Right lobe of liver (tissue), 6 donors: ENCODE measurements at places on chromosomes 6 and 20. TPM values are rescaled to one million over a fixed set of nuclear protein-coding genes. Genes with fewer than 3 reads are reported as not detected.

DNA sequence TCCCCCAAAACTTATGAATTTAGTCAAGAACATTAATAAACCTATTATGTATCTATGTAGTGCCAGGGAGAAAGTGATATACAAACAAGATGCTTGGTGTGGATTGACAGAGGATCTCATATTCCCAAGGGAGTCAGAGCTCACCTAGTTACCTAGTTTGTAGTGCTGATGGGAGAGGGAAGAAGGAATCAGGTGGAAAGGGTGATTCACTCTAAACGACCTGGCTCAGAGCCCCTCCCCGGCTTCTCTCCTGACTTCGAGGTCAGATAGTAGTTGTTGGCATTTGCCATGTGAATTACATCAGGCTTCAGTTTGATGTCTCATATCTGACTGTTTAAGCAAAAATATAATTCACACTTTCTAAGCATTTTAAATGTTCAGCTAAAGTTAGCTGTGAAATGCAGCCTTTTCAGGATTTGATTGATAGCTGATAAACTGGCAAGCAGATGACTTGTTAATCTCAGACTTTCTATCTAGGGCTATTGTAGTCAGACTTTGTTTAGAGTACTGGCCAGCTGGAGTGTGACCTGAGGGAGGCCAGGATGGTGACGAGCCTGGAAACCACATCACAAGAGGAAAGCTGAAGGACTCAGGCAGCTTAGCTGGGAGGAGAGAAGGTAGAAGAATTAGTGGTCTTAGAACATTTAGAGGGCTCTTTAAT is 123.7 kb downstream of the AKAP7 start:
- H3K27me3 ChIP-seq, result no peaks in the 10 kb centered on the region
- H3K4me1 ChIP-seq, result no peaks in the 10 kb centered on the region
- no peak overlapping the region for H3K27ac ChIP-seq
- no peaks in the 10 kb centered on the region for H3K36me3 ChIP-seq
- no peak for DNase-seq
- no peak overlapping the region for H3K4me3 ChIP-seq

DNA sequence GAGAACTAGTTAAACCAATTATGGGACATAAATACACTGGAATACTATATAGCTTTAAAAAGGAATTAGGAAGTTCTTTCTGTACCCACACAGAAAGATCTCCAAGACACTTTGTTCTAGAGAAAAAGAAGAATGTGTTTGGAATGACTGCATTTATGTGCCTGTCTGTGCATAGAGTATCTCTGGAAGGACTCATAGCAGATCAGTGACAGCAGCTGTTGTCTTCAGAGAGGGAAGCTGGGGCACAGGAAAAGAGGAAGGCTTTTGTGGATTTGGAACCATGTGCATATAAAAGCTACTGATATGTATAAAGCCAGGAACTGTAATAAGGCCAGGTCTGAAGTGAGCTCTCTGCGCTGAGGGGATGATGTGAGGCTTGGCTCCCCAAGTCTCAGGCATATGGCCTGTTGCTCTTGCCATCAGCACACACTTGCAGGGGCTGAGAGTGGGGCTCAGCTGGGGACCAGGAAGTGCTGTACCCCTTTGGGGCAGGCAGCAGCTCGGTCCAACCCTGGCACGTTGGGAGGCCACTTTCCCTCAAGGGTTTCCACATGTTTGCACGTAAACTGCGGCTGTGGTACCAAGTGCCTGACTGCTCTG is 31.8 kb upstream of the CCDC167 start:
- H3K4me3 ChIP-seq, result no peak overlapping the region
- no peaks in the 10 kb centered on the region for H3K36me3 ChIP-seq
- no peaks in the 10 kb centered on the region for H3K4me1 ChIP-seq
- H3K27me3 ChIP-seq, result no peaks in the 10 kb centered on the region
- DNase-seq, result no peak
- H3K27ac ChIP-seq, result no peak overlapping the region

DNA sequence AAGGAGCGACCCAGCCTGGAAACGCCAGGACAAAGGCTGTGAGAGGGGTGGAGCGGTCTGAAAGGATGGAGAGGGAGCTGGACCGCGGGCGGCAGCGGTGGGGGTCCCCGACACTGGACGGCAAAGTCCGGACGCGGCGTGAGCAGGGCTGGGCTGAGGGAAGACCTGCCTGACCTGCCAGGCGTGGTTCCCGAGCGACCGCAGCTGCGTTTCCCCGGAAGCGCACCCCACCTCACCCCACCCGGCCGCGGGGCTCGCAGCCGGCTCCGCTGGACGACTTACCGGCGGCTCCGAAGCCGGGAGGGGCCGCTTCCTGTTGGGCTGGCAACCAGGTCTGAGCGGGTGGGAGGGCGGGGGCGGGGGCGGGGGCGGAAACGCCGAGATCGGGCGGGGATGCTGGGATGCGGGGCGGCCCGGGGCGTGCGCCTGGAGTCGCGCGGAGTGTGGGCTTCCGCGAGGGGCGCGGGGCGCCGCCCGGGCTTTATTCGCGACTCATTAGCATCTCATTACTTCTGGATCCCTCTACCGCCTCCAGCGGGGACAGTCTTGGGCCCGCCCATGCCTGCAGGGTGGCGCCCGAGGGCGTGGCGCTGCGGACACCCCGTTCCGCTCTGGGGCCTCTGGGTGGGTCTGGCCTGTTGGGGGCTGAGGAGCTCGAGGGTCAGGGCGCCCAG is at the start of gene MICAL1:
TSS of gene MICAL1 (minus strand) at position 336 of the 674 bp plus-strand sequence. CDS start 1,576 bp downstream, outside the sequence.
- peaks cover 7% of the 10 kb centered on the region for H3K4me1 ChIP-seq
- DNase-seq, result peak; percentile 76
- peak within 1 kb of the TSS; percentile 70 for H3K4me3 ChIP-seq

PRDM1 gene
- total RNA-seq, result 1.0 TPM

FERMT1 gene
- total RNA-seq, result 0.15 TPM

DNA sequence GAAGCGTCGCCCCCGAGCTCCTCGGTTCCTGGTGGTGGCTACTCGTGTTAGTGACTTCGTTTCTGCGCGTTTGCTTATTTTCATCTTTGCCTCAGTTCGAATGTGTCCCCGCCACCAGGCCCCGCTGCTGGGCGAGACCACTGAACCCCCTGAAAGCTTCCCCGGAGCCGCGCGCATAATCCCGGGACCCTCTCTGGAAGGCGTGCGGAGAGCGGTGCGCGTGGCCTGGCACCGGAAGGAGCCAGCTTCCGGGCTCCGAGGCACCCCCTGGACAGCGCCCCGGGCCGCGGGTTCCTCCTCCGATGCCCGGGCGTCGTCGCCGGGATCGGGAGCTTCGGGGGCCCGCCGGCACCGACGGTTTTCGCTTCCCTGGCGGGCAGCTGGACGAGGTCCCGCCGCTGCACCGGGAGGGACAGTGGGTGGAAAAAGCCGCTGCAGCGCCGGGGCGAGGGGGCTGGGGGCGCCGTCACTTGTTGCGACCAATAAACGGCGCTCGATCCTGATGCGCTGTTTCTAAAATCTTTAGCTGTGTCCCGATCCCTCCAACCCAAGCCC is 643 bp upstream of the SLC35D3 start:
- peaks cover 11% of the 10 kb centered on the region for H3K27me3 ChIP-seq
- DNase-seq, result no peak
- H3K27ac ChIP-seq, result no peak overlapping the region
- H3K4me3 ChIP-seq, result peak overlapping the region; percentile 25
- H3K4me1 ChIP-seq, result peaks cover 11% of the 10 kb centered on the region

GRCh38 chr20:1357921-1358671 is 29.2 kb upstream of the SDCBP2 start:
- no peaks in the 10 kb centered on the region for H3K4me1 ChIP-seq
- no peak overlapping the region for H3K27ac ChIP-seq
- no peaks in the 10 kb centered on the region for H3K36me3 ChIP-seq
- H3K4me3 ChIP-seq, result no peak overlapping the region
- H3K27me3 ChIP-seq, result no peaks in the 10 kb centered on the region
- DNase-seq, result no peak

DNA sequence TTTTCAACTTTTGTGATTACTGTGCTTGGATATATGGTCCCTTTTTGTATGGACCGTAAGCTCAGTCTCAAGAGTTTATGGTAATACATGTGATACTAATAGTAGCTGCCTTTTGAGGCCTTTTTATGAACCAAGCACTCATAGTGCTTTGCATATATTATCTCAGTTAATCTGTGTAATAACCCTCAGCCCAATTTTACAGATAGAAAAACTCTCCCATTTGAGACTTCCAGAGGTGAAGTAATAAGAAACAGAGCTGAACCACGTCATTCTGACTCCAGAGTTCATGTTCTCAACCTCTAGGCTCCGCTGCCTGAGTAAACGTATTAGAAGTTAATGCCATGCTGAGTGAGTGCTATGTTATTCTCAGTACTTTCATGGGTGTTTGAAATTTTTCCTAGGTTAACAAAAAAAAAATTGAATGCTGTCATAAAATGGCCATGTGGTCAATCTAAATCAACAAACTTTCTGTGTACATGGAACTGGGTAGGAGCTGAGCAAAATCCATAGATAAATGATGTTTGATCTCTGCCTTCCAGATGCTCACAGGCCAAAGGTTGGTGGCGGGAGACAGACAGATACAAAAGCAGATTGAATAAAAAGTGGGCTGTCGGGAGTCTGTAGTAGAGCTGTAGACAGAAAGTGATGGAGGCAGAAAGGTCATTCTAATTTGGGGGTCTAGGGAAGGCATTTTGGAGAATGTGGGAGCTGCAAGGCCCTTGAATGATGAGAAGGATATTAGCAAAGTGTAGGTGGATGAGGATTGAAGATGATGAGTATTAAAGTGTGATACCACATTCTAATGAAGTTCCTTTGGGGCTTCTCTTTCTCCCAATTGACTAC is 22.6 kb upstream of the ELOVL2 start:
- H3K4me1 ChIP-seq, result peaks cover 28% of the 10 kb centered on the region
- H3K27ac ChIP-seq, result peak overlapping the region; percentile 92
- H3K27me3 ChIP-seq, result no peaks in the 10 kb centered on the region
- no peak for DNase-seq
- no peaks in the 10 kb centered on the region for H3K36me3 ChIP-seq

DNA sequence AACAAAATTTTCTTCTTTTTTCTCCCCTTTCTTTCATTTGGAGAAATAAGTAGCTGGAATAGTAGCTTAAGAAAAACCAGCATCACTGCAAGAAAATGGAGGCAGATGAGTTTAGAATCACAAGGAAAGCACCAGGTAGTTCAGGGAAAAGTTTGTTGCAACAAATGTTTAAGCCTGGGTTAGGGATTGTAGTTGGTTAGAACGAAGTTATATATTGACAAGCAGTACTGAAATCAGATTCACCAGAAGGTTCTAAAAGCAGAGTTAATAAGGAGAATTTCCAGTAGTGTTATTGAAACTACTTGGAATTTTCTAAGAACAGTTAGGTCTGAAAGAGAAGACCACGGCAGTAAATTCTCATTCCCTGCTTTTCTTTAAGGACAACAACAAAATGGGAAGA is 70.2 kb downstream of the BMP2 start:
- DNase-seq, result no peak
- no peaks in the 10 kb centered on the region for H3K36me3 ChIP-seq
- no peak overlapping the region for H3K27ac ChIP-seq
- H3K4me3 ChIP-seq, result no peak overlapping the region
- H3K27me3 ChIP-seq, result no peaks in the 10 kb centered on the region

DNA sequence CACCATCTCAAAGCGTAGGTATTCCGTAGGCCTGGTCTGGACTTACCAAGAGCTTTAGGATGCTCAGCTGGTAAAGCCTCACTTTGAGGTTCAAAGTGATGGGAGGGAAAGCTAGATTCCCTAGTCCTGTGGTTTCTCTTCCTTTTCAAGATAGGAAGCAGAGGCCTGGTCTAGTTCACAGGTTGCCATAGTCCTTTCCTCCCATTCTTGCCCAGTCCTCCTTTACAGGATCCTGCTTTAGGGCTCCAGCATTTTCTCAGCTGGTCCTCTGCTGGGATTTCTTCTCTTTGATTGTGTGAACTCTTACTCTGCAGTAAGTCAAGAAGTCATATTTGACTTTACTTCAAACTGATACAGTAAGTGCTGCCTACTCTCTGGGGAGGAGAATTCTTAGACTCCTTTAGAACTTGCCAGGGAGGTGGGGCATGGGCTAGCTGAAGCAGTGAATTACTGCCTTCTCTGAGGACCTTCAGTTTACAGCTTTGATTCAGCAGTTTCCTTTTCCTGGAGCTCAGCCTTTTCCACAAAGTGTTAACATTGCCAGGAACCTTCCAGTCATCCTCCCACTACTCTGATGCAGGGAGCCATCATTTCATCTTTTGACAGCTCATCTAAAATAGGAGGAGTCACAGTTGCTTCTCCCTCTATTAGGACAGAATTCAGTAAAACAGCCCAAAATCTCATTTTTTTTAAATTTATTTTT is 42.8 kb upstream of the PLCG1 start:
- peaks cover 7% of the 10 kb centered on the region for H3K36me3 ChIP-seq
- no peaks in the 10 kb centered on the region for H3K27me3 ChIP-seq
- DNase-seq, result no peak
- peaks cover 15% of the 10 kb centered on the region for H3K4me1 ChIP-seq

- H3K27ac ChIP-seq, result no peak overlapping the region
- no peaks in the 10 kb centered on the region for H3K36me3 ChIP-seq
- no peak overlapping the region for H3K4me3 ChIP-seq
Observed at GRCh38 chr6:120918137-120918536, 416.1 kb downstream of the TBC1D32 start.

DNA sequence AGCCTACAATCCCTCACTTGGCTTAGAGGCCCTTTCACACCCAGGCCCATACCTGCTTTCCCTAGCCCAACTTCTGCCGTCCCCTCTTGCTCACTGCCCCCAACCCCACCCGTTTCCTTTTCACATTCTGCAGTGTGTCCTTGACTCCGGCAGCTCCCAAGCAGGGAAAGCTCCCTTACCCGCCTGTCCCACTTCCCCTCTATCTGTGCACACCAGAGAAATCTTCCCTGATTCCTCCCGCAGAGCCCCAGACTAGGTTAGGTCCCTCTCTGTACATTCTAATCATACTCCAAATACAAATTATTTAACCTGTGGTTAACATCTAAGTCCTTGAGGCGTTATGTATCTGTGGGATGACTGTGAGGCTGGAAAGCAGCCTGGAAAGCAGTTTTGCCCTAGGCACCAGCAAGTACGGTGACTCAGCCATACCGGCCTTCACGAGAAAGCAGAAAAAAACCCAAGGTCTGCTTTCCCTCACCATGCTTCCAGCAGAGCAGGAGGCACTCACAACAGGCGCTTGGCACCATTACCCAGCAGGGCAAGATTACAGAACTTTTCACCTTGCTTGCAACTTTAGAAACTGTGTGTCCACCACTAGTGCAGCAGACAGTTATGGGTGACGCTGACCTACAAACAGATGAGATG is 22.3 kb downstream of the ELOVL5 start:
- H3K27me3 ChIP-seq, result no peaks in the 10 kb centered on the region
- H3K36me3 ChIP-seq, result no peaks in the 10 kb centered on the region
- no peak overlapping the region for H3K27ac ChIP-seq
- no peak overlapping the region for H3K4me3 ChIP-seq
- peaks cover 45% of the 10 kb centered on the region for H3K4me1 ChIP-seq

GRCh38 chr6:79947191-79948186 is at the start of gene ELOVL4:
TSS of gene ELOVL4 (minus strand) at chr6:79947553. CDS start at chr6:79947279, 274 bp downstream.
- DNase-seq, result no peak
- H3K27me3 ChIP-seq, result peaks cover 19% of the 10 kb centered on the region
- H3K36me3 ChIP-seq, result no peaks in the 10 kb centered on the region

TMEM217 gene
- 5.2 TPM for total RNA-seq
